ENCODE measurements at places on chromosomes 12 and 14.
A peak's percentile ranks its signal among the peaks of the same experiment; 100 is the strongest.

GRCh38 chr12:119373666-119374065 lies 39.1 kb downstream of the CCDC60 start:
- DNase-seq: no peak

DNA sequence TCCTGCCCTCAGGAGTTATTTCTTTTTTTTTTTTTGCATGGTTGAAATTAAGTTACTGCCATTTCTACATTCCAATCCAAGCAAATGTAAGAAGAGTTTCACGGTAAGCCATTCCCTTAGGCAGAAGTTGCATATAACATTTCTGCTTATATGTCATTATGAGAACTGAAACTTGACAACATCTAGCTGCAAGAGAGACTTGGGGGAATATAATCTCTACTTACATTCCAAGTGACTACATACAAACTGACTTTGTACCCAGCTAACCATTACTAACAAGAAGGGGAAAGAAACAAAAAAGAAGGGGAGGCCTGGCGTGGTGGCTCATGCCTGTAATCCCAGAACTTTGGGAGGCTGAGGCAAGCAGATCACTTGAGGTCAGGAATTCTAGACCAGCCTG lies 7.3 kb upstream of the RESF1 start:
- DNase-seq: no peak

DNA sequence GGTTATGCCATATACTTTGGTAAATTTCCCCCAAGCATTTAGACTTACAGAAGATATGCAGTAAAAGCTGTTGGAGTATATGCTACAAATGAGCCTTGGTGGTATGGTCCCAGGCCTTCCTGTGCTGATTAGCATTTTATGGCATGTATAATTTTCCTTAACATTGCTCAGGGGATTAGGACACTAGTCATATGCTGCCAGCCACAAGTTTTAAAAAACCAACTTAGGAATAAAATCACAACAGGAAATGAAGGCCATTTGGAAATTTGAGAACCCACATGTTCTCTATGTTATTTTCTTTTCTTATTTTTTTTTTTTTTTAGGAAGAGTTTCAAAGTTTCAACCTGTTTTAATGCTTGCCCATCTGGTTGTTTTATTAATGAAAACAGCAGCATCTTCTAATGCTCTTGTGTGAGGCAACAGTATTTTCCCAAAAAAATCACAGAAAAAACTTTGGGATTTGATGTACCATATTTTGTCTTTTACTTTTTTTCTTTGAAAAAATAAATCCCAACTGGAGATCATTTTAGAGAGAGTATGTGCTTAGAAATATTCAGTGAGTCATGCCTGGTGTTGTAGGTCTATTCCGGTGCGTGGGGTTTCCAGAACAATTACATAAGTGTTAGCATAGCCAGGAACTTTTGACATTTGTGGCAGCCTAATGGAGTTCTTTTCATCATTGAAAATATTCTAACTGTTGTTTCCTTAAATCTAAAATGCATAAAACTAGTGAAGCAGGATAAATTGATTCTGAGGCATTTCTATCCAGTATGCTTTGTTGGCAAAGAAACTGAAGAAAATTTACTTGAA lies 21.7 kb upstream of the DUSP6 start:
- DNase-seq: no peak

- DNase-seq: no peak
These were observed 115.4 kb upstream of the PRICKLE1 start for GRCh38 chr12:42704810-42705401.

GRCh38 chr12:19430988-19431387 lies 8.3 kb upstream of the AEBP2 start:
- DNase-seq: no peak

DNA sequence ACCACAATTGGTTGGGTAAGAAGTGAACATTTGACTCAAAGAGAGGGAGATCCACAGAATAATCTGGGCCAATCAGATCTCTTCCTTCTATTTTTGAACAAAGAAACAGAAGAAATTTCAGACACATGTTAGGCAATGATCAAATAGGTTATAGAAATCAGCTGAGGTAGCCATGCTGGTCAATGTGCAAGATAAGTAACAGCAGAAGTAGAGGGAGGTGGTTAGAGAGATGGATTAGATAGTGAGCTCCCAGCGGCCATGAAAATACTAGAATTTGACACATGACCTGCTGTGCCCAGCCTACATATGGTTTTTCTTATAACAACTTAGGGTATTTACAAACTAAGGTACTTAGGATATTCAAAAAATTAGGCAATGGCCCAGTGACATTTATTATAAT lies 230.9 kb upstream of the ARID2 start:
- DNase-seq: no peak

DNA sequence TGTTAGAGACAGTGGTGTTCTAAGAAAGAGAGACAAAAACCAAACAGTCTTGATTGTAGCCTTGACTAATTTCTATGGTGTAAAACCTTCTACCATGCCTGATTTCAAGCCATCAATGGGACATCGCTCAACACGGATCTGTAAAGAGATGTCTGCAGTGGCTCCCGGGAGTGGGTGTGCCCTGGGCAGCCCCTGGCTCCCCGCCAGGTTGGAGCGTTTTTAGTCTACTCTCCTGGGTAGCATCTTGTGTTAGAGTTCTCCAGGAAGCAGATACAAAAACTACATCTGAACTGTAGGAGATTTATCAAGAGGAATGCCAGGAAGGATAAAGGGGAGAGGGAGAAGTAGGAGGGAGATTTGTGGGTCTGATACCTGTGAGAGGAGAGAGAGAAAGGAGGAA lies 1212.9 kb downstream of the BCL11B start:
- no peak for DNase-seq

DNA sequence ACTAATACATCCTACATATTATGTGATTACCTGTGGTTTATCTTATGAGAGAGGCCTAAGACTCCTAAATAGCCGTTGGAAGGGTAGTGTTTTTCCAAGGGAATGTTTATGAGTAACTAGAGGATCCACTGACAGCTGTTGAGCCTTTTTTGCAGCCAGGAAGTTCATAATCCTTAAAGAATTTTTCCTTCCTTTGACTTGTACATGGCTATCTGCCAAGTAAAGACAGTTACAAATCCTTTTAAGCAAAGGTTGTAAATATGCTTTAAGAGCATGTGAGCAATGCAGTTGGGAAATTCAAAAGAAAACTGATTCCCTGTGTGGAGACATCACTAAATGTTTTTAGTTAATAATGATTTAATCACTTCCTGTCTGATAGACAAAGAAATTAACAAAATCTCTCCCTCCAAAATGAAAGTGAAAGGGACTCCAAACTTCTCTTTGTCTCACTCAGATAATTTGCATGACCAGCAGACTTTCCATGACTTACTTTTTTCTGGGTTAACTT lies 333.8 kb downstream of the PDZRN4 start:
- no peak for DNase-seq

GRCh38 chr12:113724794-113725556 lies 241.2 kb downstream of the RBM19 start:
- no peak for DNase-seq

DNA sequence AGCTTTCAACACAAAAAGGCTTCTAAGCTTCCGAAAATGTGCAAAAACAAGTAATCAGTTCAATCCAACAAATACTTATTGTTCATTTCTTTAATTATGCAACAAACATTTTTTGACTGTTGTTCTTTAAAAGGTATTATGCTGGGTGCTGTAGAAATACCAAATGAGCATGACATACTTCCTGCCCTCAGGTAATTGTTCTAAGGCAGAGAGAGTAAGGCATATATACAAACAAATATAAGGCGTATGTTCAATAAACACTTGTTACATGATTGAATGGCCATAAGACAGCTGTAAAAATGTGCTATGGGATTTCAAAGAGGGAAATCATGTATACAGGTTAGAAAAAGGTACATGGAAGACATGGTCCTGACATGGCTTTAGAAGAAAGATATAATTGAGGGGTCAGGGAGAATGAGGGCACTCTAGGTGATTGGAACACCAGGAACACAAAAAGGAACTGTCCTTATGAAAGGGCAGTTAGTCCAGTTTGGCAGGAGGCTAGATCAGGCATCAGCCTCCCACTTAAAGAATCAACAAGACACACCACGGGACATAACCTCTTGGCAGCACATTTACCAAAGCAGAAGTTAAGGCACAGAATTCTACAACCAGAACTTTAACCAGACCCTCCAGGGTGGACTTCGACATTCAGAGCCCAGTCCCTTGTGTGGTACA lies 135.8 kb upstream of the SCAF11 start:
- DNase-seq: no peak

DNA sequence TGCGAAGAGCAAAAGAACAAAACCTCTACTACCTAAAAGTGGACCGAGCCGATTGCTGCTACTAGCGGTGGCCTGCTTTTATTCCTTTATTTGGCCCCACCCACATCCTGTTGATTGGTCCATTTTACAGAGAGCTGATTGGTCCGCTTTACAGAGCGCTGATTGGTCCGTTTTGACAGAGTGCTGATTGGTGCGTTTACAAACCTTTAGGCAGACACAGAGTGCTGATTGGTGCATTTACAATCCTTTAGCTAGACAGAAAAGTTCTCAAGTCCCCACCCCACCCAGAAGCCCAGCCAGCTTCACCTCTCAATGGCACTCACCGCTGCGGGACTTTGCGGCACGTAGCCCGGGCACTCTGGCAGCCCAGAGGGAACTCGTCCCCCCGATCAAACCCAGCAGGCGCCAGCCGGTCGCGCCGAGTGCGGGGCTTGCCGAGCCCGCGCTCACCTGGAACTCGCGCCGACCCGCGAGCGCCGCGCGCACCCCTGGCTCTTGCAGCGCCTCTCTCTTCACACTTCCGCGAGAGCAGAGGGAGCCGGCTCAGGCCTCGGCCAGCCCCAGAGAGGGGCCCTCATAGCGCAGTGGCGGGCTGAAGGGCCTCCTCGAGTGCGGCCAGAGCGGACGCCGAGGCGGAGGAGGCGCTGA lies 8.7 kb upstream of the FGD4 start:
- peak; percentile 49 for DNase-seq

GRCh38 chr12:22268973-22269372 lies 65.5 kb downstream of the ST8SIA1 start:
- no peak for DNase-seq

DNA sequence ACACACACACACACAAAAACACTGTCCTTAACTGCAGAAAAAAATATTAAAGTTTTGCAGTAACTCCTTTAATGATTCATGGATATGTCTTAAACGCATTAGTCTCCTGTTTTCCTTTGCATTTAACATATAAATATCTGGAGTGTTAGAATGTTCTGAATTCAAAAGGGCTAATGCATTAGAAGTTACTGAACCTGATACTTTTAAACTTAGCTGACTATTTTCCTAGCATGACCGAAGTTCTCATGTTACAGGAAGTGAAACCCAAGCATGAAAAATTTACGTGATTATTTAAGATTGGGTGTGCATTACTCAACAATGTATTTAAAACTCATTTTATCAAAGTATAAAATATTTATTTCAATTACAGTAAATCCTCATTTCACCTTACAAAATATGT lies 791.2 kb downstream of the FLRT2 start:
- no peak for DNase-seq

DNA sequence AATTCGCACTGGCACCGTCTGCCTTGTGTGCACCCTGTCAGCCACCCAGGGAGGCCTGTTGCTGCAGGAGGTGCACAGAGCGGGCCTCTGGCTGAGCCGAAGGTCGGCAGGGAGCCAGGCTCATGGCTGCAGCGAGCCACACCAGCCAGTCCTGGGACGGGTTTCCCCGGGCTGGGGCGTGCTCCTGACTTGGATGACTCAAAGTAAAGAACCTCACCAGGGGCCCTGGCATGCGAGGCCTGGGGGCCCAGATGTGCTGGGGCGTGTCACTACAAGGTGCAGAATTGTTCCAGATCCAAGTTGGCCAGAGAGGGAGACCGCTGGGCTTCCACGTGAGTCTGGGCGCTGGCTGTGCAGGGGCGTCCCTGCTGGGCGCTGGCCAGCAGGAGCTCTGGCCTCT lies 34.5 kb downstream of the FBRSL1 start:
- DNase-seq: no peak

DNA sequence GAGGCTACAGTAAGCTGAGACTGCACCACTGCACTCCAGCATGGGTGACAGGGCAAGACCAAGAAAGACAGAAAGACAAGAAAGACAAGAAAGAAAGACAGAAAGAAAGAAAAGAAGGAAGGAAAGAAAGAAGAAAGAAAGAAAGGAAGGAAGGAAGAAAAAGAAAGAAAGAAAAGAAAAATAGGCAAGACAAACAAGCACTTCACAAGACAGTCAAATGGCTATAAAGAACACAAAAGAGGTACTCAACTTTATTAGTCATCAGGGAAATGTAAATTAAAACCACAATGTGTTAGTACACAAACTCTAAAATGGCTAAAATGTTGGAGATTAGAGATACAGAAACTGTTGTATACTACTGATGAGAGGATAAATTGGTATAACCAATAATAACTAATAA lies 6.6 kb downstream of the ATXN3 start:
- DNase-seq: no peak

DNA sequence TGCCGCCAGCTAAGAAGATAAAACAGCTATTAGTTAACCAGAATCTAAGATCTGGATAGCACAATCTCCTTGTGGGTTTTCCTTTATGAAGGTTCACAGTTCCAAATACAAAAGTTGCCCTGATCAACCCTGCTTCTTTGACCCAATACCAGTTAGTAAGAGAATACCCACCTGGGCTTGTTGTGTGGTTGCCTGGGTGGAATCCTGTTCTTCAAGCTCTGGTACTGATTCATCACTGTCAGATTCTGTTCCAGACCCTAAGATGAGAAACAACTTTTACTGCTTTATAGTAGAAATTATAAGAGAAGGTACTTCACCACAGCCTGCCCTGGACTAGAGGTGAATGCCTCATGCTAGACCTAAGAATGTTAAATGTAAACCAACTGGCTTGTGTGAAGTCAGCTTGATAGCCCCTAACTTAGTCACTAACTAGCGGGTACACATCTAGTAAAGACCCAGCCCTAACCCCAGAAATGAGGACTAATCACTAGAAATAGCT lies 10.6 kb downstream of the NACA start:
- no peak for DNase-seq

DNA sequence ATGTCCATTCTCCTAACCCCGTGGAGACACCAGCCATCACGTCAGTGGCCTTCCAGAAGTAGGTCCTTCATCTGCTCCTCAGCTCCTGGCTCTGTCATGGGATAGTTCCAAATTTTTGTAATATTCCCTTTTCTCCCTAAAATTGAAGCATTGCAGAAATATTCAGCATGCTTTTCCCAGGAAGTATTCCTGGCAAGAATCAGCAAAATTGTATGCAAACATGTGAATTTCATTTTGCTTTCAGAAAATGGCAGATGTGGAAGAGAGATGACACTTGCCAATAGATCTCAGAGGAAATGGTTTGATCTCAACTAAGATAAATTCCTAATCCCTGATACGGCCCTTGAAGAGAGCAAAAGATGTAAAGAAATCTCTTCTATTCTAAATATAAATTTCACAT lies 298.9 kb downstream of the ITPR2 start:
- DNase-seq: no peak

DNA sequence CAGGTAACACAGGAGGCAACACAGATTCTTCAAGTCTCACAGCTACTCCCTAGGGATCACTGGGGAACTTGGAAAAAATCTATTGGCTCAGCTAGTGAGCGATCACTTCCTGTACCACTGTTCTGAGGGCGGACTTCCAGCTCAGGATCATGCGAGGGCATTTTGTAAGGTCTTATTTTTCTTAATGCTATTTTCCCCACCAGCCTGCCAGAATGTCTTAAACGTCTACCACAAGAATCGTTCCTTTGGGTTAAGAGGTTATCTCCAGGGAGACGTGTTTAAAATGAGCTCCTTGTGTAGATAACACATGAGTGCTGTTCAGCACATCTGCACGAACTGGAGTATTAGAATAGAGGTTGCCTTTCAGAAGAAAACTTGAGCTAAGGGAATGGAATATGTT lies 162.6 kb downstream of the ETNK1 start:
- DNase-seq: no peak

All from stimulated activated CD4-positive, alpha-beta T cell treated with anti-CD3 and anti-CD28 coated beads, Interleukin-15, amount 100 ng/mL, for 24 hours (primary cell).